ENCODE measurements at places on chromosomes 4 and X.

- peak; percentile 45 for DNase-seq
Observed at GRCh38 chr4:41006141-41006540, 208.2 kb downstream of the APBB2 start.

GRCh38 chr4:2958446-2958845 lies 4.8 kb downstream of the NOP14 start:
- DNase-seq: no peak

DNA sequence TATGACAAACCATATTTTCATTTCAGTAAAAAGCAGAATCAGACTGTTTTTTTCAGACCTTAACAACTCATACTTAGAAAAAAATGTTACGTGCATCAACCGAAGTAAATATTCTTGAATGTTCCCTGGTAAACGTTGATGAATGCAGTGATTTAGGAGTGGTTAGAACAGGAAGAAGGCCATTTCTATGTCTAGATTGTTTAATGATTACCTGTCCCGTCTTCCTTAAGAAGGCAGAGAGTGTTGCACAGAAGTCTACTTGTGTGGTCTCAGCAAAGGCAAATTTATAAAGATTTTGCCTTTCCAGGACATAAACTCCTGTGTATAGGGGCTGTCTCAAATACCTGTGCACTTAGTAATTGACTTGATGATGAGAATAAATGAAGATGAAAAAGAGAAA lies 134.5 kb downstream of the MGST2 start:
- DNase-seq: no peak

DNA sequence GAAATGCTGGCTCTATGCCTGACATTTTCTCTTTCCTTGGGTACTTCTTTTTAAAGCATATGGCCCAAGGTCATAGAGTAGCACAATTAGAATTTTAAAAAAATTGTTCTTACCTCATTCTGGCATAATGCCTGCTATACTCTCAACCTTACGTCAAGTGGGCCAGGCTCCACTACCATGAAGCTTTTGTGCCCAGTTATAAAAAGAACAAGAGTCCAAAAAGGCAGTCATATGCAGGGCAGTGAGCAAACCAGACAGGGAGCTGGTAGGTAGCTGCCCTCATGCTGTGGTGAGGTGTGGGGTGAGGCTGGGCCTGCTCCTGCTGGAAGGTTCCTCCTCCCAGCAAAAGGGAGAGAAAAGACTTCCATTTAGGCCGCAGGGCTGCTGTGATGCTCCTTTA lies 64.4 kb upstream of the UCP1 start:
- no peak for DNase-seq

GRCh38 chr4:43932448-43932847 lies 516.2 kb downstream of the KCTD8 start:
- no peak for DNase-seq

DNA sequence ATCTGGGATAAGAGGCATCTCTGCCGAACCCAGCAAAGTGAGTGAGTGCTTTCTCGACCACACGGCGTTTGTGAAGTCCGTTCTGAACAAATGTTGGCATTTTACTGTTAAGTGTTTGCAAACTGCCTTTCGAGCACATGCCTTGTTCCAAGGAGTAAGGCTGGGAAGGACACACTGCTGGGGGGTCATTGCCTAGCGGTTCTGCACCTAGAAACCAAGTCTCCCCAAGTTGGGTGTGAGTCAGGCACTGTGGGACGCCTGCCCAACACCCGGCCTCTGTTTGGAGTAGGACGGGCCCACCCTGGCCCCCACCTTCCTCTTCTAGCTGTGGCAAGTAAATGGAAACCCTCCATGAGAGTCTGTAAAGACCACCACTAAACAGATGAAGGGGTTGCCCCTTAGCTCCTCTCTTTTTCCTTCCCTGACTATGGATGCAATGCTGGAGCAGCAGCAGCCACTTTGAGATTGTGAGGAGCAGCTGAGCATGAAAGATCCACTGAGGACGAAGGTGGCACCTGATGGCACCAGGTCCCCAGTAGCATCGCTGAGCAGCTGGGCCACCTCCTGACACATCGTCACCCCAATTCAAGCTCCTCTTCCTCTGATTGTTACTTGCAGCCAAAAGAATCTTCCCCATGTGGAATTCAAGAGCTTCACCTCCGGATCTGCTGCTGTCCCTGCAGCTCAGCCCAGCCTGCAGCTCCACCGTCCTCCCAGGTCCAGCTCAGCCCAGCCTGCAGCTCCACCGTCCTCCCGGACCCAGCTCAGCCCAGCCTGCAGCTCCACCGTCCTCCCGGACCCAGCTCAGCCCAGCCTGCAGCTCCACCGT lies 6.3 kb downstream of the CPLX1 start:
- DNase-seq: no peak
